ENCODE measurements at places on chromosomes 13 and 19. TPM values are rescaled to one million over a fixed set of nuclear protein-coding genes. Genes with fewer than 3 reads are reported as not detected.

ATP8A2 gene
- under 0.01 TPM for total RNA-seq

ZNF709 gene
- total RNA-seq, result 0.96 TPM

GNG7 gene
- total RNA-seq, result under 0.01 TPM

FSD1 gene
- total RNA-seq, result 1.9 TPM

ZNF571 gene
- 4.9 TPM for total RNA-seq

SIGLEC12 gene
- total RNA-seq, result not detected

GAPDHS gene
- total RNA-seq, result not detected
